ENCODE measurements at places on chromosomes 12 and 14.

DNA sequence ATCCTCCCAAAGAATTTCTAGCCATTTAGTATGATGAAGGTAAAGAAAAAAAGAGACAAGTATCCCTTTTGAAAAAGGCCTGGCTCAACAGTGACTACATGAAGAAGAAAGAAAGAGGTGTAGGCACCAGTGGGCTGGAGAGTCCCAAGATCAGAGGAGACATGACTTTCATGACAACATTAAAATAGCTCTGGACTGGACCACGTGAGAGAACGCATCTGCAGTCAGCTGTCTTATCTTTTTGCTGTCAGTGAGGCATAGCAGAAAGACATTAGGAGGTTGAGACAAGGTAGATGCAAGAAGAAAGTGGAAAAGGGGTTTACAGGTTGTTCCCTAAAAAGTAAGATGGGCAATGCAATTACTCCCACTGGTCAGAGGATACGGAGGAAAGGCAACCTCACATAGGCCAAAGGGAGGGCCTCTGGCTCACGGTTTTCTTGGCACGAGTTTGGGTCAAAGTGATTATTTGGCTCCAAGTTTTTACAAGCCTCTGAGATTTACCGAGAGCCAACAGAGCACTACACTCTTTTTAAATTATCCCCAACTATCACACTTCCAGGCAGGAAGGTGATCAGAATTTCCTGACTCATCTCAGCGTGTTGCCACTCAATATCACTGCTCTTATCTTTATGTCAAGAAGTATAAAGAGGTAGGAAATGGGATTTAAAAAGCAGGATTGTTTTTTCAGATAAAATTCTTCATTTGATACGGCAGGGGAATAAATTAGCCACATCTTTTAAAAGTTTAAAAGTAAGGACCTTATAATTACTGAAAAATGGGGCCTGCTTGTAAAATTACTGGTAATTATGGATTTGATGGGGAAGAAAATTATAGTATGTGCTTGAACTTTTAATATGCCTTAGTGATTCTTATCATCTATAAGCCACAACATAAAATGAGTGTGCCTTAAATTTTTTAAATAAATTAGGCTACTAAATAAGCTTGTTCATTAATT is 29.2 kb downstream of the TMTC1 start:
- DNase-seq, result no peak

DNA sequence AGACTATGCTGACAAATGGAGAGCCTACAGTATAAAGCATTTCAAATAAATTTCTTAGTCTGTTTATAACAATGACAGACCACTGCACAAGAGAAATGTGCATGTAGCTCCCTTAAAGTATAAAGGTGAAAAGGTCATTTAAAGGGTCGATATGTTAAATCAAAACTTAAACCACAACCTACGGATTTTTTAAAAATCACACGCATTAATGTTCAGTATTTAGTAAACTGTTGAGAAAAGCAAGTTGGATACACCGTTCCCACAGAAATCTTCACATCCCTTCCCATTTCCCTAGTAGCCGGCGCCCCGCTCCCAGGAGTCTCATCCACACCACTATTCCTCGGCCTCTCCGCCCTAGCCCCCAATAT is 614 bp downstream of the FKBP3 start:
- DNase-seq, result no peak

DNA sequence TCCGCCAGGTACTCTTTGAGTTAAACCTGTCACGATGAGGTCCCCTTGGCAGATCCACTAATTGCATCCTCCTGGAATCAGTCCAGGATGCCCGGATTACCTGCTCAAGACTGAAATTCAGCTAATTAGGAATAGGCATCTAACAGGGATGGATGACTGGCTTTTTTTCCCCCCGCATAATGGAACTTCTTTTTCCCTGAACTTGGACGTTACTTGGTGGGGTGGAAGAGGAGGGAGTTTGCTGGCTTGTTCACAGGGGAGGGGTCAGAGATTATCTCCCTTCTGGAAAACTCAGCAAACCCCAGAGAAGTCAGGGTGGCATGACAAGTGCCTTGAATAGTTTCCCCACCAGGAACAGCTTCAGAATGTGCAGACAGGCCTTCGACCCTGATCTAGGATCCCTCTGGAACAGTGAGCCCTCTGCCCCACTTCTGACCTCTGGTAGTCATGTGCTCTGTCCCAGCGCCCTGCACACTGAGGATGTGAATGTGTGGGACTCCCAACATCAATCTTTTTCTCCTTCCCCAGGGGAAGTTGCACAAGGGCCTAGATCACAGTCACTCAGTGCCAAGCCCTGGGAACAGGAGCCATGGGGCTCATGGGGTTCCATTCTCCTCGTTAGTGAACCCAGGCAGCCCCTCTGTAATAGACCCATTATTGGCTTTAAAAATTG is 142.5 kb downstream of the SMOC1 start:
- no peak for DNase-seq

DNA sequence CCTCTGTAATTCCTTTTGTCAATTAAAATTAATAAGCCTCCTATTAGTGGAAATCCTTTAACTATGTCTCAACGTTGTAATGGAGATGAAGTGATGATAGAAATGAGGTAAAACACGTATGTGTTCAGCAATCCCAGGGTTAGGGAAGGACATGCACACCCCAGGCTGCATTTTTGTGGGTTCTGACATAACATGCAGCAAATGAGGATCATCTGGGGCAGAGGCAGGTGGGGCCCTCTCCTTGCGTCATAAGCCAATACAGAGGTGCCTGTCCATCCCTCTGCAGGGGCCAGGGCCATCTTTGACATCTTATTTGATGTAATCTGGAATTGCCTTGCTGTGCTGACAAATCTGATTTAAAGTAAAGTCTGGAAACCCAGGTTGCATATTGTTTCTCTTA is 73.2 kb downstream of the MYRFL start:
- no peak for DNase-seq

- DNase-seq, result no peak
These were observed 521.6 kb downstream of the TRHDE start for GRCh38 chr12:72793796-72794195.

DNA sequence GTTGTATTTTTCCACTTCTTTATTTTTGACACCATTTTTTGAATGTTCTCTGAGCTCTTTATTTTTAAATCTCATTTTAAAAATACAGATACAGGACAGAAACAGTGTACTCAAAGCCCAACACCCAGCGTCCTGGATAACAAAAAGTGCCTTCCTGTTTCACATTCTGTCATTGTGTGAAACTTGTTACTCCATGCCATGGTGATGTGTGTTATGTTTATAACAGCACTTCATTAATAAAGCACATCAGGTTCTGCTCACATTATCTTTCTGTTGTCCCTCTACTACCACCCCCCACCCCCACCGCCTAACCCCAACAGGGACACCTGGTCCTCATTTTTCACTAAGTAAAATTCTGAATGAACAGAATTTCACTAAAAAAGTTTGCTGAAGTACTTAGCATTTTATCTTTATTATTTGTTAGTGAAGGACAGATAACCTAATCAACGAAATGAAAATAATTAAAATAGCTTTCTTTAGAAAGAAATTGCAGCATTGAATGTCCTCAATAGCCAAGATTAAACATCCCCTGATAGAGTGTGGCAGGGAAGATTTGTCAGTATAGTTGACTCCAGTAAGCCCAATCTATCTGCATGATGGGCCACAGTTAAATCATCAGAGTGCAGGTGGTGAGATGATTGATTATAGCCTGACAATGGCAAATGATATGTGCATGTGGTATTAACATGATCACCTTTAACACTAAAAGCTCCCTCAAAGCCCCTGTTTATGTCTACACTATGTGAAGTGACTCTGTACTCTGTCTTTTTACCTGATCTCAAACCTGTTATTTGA is 153.9 kb downstream of the ACSS3 start:
- no peak for DNase-seq

GRCh38 chr12:108568338-108569154 is 6.2 kb downstream of the ISCU start:
- DNase-seq, result no peak
